ENCODE measurements at places on chromosomes 1 and 21.

DNA sequence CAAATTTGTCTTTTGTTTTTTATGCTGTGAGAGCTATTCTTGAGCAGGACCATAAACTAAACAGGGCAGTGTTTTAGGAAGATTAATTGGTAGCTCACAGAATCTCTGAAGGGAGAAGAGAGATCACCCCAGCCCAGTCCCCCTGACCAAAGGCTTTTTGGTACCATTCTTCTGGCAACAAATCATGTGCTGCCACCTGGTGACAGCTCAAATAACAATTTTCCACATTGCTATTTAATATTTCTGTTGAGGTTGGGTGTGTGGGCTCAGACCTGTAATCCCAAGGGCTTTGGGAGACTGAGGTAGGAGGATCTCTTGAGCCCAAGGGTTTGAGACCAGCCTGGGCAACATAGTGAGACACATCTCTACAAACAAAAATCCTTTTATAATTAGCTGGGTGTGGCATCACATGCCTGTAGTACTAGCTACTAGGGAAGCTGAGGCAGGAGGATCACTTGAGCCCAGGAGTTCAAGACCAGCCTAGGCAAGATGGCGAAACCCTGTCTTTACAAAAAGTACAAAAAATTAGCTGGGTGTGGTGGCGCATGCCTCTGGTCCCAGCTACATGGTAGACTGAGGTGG lies 2.2 kb upstream of the TESK2 start:
- peak; percentile 58 for DNase-seq

DNA sequence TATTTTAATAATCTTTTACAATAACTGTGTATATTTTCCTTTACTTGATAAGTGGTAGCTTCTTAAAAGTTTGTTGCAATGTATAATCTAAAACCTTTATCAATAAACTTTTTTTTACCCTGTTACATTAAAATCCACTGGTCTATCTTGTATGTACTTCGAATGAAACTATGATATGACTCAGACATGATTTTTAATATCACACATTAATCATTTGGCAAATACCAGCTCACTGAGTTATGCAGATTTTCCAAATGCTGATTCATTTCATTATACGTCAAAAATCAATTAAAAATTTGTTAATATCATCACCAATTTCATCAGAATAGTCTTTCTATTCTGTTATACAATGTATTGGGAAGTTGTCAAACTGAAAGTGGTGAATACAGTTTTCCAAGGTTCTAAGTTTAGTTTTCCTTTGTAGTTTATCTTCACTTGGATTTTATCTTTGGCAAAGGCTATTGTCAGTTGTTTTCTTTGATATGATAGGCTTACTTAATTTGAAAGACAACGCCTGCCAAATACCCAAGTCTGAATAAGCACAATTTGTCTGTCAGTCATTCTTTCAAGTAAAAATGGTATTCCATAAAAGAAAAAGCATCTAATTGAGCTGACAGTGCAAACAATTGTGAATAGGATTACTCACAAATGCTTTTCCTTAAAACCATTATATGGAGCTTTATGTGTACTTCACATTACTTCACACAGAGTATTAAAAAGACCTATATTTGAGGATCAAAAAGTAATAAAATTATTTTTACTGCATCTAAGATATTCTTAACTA lies 127.0 kb downstream of the NME7 start:
- peak; percentile 24 for DNase-seq

GRCh38 chr1:226279498-226279897 lies 29.5 kb downstream of the LIN9 start:
- no peak for DNase-seq

DNA sequence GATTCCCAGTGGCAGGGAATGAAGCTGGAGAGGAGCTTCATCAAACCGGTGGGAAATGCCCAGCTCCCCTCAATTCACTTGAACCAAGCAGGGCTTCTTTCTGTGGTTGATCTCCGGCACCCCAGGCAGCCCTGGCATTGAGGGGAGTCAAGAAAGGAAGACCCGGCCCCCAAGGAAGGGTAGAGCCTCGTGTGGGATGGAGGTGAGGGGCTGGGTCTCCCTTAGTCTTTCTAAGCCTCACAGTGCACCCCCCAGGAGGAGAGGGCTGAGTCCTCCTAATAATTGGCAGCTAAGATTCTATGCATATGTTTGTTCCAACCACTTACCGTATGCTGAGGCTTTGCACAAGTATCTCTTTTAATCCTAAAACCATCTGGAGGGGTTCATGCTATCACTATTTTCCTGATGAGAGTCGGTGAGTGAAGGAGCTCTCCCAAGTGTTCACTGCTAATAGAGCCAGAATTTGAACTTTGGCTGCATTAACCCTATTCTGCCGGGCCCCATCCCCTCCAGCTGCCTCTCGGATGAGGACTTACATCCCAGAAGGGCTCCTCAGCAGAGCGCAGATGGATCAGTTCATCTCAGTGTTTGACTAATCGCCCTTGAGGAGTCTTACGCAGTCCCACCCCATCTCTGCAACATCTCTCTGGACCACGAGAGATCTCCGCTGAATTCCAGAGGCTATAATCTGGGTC lies 33.1 kb upstream of the TMEM51 start:
- no peak for DNase-seq

DNA sequence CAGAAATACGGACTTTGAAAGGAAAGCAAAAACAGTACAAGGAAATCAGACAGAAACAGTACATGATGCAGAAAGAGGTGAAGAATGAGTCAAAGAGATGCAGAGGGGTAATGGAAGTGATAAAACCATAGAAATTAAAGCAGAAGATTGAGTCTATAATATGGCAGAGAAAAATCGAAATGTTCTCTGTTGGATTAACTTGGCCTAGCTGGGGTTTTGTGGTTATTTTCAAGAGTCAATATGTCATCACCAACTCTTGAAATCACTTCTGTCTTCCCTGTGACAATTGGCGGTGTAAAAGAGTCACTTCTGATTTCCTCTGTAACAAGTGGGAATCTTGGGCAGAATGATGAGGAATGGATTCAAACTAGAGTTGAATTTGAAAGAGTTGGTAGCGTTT lies 7.4 kb downstream of the YTHDF2 start:
- no peak for DNase-seq

GRCh38 chr1:177746155-177746554 lies 223.7 kb downstream of the SEC16B start:
- no peak for DNase-seq

DNA sequence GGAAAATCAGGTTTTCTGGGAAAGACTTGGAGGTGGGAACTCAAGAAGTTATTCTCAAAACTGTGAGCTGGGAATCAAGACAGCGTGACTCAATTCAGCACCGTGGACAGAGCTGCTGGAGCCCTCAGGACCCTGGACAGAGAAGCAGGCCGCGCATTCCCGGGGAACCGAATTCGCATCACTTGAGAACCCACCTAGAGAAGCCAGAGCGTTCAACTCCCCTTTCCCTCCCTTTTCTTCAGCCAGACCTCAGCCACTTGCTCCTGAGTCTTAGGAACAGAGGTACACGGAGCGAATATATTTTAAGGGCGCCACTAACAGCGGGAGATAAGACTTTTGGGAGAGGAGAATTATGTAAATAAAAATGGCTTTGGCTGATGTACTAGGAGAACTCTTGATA lies 2.0 kb upstream of the LIN28A start:
- DNase-seq: no peak

DNA sequence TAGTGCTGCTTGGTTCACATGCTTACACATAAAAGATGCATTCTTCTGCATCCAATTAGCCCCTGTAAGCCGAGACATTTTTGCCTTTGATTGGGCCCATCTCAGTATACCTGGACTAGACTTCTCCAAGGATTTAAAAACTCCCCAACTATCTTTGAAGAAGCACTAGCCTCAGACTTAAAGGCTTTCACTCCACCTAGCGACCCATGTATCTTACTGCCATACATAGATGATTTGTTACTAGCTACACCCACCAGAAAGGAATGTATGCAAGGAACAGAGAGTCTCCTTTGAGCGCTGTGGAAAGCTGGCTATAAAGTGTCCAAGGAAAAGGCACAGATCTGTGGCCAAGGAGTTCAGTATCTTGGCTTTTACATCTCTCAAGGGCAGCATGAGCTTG lies 91.7 kb downstream of the LIPI start:
- peak; percentile 13 for DNase-seq

- DNase-seq: peak; percentile 93
Observed at GRCh38 chr1:211259638-211260126, 516 bp downstream of the RCOR3 start.

- DNase-seq: peak; percentile 74
Observed at GRCh38 chr1:183685112-183685713, 32.1 kb upstream of the APOBEC4 start.

GRCh38 chr21:15029077-15029476 lies 35.7 kb downstream of the NRIP1 start:
- DNase-seq: no peak

- DNase-seq: no peak
Observed at GRCh38 chr1:73899311-73899710, 298.7 kb downstream of the LRRIQ3 start.

DNA sequence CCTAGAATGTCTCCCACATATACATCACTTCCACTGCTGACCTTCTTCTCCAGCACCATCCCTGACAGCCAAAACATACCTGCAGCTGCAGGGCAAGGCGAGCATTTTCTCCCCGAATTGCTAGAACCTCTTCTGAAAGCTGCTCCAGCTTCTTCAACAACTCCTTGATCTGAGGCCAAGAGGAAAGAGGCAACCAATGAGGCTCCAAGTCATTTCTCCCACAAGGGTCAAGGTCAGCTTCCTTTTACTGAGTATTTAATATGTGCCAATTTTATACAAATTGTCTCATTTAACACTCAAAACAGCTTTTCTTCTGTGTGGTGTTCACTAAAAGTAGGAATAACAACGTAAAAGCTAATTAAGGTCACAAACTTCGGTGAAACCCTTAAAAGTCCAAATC lies 9.4 kb upstream of the PIAS3 start:
- no peak for DNase-seq

DNA sequence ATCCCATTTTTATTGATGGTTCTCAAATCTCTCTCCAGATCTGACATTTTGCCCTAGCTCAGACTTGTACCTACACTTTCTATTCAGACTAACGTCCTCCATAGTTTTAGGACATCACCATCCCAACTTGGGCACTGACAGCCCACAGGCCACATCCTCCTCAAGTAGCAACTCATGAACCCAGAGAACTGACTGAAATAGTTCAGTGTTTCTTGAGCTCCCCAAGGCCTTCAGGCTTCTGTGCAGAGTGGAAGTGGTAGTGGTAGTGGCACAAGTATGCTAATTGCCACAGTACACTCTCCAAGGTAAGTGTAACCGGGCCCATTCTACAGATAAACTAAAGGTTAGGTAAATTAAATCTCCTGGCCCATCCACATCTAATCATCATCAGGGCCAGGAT lies 112.6 kb downstream of the SLC45A1 start:
- DNase-seq: no peak

- DNase-seq: no peak
Observed at GRCh38 chr1:17874231-17874630, 119.1 kb downstream of the ACTL8 start.

GRCh38 chr1:71053146-71053545 lies 5.5 kb upstream of the PTGER3 start:
- DNase-seq: no peak

DNA sequence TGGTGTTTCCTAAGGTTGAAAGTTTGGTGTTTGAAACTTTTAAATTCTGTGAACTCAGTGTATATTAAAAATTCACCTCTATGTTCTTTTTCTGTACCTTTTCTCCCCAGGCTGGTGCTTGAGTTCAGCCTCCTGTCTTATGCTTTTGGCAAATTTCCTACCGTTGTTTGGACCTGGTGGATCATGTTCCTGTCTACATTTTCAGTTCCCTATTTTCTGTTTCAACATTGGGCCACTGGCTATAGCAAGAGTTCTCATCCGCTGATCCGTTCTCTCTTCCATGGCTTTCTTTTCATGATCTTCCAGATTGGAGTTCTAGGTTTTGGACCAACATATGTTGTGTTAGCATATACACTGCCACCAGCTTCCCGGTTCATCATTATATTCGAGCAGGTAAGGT lies 24.9 kb upstream of the AXDND1 start:
- DNase-seq: no peak

DNA sequence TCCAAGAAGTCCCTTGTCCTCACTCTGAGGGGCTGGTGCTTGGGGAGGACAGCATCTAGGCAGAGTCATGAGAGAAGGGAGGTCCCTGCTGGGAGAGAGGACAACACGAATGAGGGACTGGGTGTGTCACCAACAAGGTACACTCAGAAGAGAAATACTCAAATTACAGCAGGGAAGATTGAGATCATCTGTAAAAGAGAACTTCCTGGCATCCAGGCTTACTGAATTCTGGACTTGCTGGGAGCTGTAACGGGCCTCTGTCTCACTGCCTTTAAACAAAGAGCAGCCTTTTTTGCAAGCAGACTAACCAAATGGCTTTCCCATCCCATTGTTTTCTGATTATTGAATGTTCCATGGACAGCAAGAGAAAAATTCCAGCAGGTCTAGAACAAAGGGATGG lies 195.7 kb upstream of the RAB4A start:
- DNase-seq: peak; percentile 42

GRCh38 chr1:25725482-25725881 lies 74.5 kb upstream of the SELENON start:
- DNase-seq: no peak

GRCh38 chr1:23607944-23608343 lies 48.6 kb upstream of the ID3 start:
- DNase-seq: peak; percentile 36

DNA sequence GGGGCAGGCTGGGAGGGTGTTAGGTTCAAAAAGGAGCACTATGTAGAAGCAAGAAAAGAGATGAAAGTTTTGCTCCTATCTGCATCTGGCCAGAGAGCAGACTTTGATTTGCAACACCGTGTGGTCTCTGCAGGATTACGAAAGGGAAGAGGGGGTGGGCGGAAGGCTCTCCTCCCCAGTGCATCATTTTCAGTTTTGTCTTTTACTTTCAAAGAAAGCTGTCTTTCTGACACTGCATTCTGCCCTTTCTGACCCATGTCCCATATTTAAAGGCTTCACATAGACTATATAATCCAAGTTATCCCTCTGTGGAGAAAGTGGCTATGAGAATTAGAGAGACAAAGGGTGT lies 126.5 kb downstream of the RHOU start:
- DNase-seq: no peak

DNA sequence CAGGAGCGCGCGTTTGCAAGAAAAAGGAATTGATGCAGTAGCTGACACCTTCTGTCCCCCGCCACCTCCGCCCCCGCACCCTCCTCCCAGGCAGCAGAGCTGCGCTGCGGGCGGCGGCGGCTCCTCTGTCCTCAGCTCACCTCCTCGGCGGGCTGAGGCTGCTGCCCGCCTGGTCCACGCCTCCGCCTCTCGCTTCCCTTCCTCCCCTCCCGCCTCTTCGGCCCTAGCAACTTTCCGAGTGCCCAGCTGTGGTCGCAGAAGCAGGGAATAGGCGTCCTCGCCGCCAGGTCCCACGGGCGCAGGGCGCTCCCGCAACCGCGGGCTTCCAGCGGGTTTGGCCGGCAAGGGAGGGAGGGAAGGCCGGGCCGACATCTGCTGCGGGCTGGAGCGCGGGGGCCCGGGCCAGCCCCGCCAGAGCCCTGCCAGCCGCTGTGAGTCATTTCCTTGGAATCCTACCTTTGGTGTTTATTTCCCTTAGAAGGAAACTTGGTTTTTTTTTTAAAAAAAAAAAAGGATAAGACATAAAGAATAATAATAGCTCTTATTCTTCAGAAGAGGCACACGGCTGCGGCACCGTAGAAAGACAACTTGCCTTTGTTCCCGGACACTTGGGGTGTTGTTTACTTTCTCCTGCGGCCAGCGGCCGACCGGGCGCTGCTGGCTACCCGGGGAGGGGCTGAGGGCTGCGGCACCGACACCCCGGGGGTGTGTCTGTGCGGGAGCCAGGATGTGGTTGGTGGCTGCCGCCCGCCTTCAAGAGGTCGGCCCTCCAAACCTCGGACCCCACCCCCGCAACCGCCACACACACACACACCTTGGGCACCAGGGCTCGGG lies 1.1 kb downstream of the SERTAD4 start:
- peak; percentile 81 for DNase-seq
